ENCODE measurements at places on chromosomes 7 and 10.
A peak's percentile ranks its signal among the peaks of the same experiment; 100 is the strongest.

DNA sequence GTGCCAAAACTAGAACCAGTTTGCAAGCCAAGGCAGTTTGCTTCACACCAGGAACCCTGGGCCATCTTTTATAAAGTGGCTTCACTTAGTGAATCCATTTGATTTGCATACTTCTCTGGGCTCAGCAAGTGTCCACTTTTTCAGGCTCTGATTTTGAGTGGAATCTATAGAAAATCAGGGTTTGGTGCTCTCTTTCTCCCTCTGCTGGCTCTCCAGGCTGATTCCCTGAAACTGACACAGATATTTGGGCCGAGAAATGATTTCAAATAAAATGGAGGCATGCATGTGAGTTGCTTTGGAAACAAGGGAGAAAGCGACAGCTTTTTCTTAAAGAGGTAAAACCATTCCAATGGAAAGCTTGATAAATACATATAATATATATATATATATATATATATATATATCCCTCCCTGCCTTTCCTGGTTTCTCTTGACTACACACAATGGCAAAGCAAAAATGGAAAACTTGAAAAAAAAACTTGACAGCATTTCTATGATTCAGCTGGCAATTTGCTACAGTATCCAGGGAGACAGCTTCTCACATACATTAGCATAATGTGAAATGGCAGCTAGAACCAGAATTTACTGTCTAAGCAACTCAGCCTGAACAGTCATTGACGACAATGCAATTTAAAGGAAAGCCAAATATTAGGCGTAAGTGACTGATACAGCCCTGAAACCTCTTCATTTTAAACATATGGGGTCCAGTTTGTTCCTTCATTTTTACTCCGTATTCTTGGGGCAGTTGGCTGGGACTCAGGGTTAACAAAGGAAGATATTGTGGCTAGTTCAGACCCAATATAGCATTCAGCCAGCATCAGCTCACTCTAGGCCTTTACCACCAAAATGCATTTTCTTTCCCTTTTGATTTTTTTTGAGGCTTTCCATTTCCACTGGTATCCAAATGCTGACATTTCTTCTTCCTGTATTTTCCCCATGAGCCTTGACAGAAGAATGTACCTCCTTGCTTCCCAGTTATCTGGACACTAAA lies 188.5 kb downstream of the TMEM178B start:
- DNase-seq, result peak; percentile 1

- no peak for DNase-seq
Measured at GRCh38 chr7:11141541-11141940, 167.9 kb downstream of the PHF14 start.

GRCh38 chr10:89283025-89283935 lies 18.6 kb upstream of the IFIT2 start:
- no peak for DNase-seq

GRCh38 chr7:119969054-119969453 lies 303.9 kb upstream of the KCND2 start:
- no peak for DNase-seq

- no peak for DNase-seq
Measured at GRCh38 chr7:101720324-101720723, 91.2 kb upstream of the MYL10 start.

GRCh38 chr7:137545059-137545716 lies 201.7 kb upstream of the PTN start:
- DNase-seq, result peak; percentile 6

DNA sequence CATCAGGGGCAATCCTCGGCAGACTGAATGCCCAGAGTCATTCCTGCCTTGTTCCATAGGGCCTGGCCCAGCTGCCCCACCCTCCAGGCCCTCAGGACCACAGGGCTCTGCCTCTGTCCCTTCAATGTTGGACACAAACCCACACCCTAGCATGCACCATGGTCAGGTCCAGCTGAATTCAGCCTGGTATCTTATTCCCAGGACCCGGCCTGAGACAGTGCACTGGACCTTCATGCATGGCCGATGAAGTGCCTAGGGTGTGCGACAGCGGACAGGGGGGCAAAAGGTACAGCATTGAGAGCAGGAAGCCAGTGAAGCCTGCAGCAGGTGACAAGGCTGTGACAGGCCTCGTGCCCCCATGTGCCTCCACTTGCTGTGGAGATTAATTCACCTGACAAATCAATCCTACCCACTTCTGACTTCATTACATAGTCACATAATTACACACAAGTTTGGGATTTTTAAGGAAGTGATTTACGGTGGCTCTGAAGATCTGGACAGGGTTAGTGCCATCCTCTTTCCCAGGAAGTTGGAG lies 261.9 kb downstream of the GRID1 start:
- no peak for DNase-seq

DNA sequence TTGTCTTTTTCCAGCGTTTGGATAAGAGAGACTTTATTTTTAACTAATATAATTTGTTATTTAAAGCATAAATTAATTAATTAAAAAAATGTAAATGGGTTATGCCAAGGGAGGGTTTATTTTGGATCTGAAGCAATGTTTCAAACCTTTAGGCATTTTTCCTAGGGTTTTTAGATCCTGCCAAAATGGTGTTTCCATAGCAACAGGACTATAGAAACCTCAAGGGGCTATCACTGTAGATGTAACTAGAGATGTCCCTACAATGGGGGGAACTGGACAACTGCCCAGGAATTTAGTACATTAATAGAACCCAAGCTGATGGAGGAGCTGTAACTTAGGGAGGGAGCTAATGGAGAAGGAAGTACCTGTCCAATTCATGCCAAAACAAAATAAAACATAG lies 57.3 kb downstream of the SLC39A12 start:
- peak; percentile 40 for DNase-seq

DNA sequence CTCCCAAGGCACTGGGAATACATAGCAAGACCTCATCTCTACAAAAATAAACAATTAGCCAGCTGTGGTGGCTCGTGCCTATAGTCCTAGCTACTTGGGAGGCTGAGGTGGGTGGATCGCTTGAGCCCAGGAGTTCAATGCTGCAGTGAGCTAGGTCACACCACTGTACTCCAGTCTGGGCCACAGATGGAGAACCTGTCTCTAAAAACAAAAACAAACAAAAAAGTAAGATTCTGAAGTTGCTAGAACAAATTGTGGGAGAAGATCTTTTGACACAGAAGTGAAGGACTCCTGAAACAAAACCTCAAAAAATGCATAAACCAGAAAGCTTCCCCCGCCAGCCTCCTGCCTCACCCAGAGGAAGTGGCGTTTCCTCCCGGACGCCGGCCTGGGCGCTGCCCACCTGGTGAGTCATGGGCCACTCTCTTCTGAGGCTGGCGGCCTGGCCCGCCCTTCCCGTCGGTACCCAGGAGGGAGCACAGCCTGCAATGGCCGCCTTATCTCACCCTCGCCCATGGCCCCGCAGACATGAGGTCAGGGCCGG lies 25.4 kb upstream of the ELN start:
- no peak for DNase-seq

GRCh38 chr7:549066-549890 lies 29.6 kb upstream of the PDGFA start:
- DNase-seq, result no peak

DNA sequence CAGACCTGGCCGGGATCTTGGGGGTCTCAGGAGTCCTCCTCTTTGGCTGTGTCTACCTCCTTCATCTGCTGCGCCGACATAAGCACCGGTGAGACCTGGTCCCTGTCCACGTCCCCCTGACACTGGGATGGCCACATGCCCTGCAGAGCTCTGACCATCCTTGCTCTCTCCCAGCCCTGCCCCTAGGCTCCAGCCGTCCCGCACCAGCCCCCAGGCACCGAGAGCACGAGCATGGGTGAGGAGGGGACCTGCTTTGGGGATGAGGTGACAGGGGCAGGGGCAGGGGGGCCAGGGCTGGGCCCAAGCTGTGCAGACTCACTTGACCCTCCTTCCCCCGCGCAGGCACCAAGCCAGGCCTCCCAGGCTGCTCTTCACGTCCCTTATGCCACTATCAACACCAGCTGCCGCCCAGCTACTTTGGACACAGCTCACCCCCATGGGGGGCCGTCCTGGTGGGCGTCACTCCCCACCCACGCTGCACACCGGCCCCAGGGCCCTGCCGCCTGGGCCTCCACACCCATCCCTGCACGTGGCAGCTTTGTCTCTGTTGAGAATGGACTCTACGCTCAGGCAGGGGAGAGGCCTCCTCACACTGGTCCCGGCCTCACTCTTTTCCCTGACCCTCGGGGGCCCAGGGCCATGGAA lies 959 bp downstream of the PVRIG start:
- DNase-seq, result no peak

DNA sequence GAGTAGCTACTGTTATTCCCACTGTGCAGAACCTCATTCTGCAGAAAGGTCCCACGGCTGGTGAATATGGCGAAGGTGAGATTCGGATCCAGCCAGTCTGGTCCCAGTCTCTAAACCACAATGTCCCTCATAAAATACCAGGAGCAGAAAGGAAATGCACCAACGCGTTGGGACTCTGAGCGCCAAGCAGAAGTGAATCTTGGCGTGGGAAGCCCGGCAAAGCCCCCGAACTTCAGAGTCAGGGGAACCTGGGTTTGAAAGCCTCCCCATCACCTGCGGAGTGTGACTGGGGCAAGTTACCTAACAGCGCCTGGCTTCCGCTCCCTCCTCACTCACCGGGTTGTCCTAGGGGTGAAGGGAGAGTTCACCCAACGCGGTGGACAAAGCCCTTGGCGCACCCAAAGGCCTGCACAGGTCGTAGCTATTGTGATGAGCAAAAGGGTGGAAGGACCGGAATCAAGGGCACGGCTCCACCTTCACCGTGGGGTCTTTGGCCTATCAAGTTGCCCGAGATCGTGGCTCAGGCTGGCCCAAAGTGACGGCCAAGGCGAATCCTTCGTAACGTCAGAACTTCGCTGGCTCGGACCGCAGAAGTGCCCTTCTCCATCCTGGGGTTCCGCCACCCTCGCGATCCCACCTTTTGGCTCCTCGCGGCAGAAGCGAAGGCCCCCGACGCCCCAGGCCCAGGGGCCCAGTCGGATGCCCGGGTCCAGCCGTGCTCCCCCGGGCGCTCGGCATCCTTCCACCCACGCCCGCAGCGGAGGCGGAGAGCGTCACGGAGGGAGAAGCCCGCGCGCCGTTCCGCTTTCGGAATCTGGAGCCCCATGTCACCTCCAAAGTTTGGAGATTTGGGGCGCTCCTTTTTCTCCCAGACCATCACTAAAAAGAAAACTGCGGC lies 811 bp downstream of the RGS10 start:
- peak; percentile 47 for DNase-seq

GRCh38 chr7:45267262-45267661 lies 109.7 kb downstream of the RAMP3 start:
- DNase-seq, result no peak

DNA sequence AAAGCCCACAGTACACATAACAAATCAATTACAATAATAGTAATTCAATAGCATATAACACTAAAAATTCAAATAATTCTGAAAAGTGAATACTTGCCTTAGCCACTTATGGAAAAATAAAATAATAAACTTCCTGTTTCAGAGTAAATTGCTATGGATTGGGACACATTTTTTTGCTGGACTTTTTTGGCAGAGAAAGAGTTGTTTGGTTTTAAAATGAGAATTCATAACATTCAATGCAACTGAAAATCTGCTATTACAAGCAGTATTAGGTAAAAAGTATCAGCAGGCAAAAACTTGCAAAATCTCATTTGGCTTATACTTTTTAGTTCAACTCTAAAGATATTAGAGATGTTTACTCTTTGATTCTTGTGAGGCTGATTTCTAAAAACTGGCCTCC lies 141.7 kb downstream of the NRCAM start:
- no peak for DNase-seq

DNA sequence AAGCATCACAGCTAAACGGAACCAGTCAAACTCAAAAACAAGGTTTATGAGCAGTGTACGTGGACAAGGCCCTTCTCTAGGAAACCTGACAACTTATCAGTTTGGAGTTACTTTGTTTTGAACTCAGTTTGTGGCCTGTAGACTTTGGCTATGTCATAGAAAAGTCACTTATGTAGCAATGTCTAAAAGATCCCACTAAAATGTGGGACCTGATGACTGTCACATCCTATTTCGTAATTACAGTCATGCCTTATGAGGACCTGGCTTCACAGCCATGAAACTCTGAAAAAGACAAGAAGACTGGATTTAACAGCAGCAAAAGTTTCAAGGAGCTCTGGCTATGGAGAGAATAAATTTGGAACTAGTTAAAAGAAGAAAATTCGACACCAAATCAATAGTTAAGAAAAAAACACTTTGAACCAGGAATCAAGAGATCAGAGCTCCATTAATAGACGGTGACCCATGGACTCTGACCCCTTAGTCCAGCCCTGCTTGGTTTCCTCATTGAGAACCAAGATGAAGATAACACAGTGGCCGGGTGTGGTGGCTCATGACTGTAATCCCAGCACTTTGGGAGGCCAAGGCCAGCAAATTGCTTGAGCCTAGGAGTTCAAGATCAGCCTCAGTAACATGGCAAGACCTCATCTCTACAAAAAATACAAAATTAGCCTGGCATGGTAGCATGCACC lies 204.3 kb downstream of the SFMBT2 start:
- DNase-seq, result no peak

DNA sequence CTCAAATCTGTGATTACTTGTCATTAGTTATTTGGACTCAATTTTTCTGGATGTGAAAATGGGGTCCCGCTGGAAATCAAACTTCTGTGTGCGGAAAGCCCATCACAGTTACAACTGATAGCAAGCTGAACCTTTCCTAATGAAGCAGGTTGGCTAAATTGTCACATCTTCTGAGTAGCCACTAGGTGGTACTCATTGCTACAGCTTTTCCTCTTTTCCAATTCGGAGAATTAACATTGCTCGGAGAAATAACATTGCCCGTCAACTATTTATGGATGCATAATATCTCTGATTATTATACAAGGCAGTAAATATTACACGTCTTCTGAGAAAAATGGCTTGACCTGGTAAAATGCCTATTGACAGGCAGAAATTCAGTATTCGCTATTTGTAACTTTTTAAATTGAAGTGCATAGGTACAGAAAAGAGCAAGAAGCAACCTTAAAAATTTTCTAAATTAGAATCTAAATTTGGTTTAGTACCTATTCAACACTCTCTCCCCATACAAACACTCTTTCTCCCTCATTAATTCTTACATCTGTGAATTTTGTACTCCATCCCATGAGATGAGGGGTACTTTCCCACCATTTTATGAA lies 17.3 kb upstream of the BLOC1S2 start:
- DNase-seq, result no peak

GRCh38 chr7:82273886-82274285 lies 169.7 kb downstream of the CACNA2D1 start:
- no peak for DNase-seq

DNA sequence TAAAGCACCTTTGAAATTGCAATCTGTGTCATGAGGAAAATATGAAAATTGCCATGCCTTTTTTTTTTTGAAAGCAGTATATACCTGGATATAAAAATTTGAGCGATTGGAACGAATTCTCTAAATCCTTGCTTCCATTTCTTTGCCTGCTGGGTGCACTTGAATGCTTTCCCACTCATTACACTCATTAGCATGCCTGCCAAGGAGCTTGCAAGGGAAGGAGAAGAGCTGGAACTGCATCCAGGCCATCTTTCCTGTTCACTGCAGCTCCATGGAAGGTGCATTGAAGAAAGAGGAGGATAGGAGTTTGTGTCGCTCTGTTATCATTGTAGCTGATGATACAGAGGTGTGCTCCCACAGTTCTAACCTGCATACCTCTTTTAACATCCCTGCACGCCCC lies 102.4 kb upstream of the GJD4 start:
- DNase-seq, result no peak

- DNase-seq, result no peak
Measured at GRCh38 chr10:117762819-117763172, 220.2 kb downstream of the EMX2 start.

- no peak for DNase-seq
Measured at GRCh38 chr7:130922206-130923112, 188.5 kb upstream of the KLF14 start.

Data from hindlimb muscle (tissue), 1 donor.